AG09319 (cell line): ENCODE measurements at places on chromosomes 2 and 18.

GRCh38 chr2:178392215-178392614, 58.8 kb downstream of the PRKRA start:
- DNase-seq: no peak

DNA sequence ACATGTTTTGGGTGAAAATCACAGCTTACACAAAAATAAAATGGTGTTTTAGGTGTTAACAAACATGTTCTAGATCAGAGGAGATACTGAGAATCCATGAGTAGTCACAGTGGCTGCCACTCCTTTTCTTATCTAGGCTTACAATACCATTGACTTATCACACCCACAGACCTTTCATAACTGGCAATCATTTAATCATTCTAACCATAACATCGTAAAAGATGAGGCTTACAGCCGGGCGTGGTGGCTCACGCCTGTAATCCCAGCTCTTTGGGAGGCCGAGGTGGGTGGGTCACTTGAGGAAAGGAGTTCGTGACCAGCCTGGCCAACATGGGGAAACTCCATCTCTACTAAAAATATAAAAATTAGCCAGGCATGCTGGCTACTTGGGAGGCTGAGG, 18.8 kb upstream of the SERPINB5 start:
- DNase-seq: no peak

- DNase-seq: peak; percentile 54
These were observed 14.9 kb downstream of the ITGA6 start for GRCh38 chr2:172442072-172442895.

GRCh38 chr2:179240481-179241451, 23.9 kb downstream of the SESTD1 start:
- DNase-seq: no peak

DNA sequence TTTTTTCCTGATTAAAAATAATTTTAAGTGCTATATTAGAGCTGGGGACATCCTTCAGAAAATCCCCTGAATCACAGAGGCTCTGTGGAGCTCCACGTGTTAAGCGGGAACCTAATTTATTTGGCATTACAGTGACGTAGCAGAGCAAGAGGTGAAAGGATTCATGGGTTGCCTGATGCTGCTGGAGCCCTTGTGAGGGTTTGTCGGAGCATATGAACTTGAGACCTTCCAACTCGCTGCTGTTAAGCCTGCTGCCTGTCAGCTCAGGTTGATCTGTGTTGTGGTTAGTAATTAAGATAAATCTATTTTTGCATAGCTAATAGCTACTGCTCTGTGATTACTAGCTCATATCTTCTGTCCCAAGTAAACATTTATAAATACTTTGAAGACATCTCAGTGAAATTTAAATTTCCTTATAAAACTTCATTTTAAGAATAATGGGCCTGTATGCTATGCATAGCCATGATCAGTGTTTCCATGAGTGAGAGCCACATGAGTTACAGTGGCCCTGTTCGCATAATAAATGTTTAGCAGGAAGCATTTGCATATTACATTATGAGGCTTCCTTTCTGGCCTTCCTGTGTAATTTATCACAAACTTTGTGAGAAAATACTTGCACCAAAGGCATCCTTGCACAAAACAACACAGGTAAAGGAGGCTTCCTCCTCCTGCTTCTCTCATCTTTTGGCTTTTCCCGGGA, 438.9 kb downstream of the PTPRM start:
- DNase-seq: no peak

DNA sequence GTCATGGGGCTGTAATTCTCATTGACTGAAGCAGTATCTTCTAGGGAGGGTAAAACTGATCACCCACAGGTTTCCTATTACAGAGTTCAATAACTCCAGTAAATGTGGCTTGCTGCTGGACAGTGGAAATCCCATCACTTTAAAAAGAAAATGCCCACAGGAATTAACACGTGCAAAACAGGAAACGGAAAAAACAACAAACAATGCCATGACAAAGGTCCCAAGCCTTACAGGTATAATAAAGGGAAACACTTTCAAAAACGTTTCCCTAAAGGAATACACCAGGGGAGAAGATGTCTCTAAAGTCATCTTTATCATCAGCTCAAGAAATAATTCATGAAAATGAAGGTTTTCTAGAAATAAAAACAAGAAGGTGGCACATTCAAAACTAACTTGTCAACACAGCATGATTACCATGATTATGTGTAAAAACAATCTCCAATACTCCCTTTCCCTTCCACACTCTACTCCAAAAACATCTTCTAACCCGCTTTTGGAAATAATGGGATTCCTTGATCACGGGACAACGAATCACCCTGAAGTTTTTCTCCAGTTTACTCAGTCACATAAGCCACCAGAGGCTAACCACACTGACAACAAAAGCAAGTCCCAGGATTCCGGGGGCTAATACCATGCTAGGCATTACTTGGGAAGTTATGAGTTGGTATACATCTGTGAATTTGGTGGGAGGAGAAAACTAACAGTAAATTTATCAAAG, 167.9 kb downstream of the TCF4 start:
- DNase-seq: no peak

DNA sequence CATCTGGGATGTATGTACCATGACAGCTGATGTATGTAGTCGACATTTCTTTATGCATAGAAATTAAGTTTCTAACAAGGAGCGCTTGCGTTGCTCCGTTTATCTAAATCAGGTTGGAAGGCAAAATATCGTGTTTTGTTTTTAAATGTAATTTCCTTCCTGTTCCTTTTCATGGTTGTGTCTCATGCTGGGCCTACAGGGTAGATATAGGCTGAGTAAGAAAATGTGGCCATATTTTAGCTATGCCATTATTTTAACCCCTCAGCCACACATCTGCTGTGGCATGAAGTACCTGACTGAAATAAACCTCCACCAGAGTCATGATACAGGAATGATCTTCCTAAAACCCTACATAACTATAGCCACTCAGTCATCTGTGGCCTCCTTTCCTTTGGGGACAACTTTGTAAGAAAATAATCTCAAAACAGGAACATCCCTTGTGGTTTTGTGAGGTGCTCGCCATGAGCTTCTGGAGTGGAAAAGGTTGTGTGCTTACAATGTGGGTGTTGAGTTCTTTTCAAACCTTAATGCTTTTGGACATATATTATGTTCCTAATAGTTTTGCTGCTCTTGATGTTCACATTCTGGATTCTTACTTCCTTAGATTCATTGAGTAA, 214.3 kb downstream of the FAM210A start:
- DNase-seq: no peak

DNA sequence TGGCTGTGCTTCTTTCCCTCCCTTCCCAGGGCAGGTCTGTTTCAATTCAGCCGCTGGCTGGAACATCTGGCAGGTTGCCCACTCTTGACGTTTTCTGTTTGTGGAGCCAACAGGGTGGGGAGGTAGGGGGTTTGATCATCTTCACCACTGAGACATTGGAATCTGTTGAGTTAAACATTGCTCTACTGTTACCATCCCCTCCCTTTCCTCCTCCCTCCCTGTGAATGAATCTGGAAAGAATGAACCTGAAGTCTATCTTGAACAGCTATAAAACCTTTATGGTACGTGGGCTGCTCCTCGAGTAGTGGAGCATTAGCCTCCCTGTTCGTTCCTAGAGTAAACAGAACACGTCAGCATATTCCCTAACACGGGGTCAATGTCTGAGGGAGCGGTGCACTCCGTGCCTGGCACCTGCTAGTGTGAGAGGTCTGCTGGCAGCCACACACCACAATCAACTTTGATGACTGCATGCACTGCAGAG, 249.9 kb upstream of the RBBP8 start:
- peak; percentile 75 for DNase-seq

DNA sequence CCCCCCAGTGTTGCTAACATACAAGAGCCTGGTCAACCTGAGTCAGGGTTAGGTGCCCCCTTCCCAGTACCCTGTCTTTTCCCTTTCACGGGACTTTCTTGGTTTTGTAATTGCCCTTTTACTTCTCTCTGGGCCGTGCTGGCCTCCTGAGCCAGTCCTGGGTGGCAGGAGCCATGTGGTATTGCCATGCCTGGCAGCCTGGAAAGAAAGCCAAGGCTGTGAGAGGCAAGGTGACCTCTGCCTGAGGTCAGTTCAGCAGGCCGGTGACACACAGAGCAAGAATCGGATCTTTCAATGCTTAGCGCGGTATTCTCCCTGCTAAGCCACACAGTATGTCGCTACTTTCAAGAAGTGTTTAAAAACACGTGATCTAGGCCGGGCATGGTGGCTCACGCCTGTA, 52.3 kb downstream of the C18orf63 start:
- DNase-seq: no peak

- DNase-seq: no peak
These were observed 111.7 kb downstream of the CDH2 start for GRCh38 chr18:28065031-28065792.

DNA sequence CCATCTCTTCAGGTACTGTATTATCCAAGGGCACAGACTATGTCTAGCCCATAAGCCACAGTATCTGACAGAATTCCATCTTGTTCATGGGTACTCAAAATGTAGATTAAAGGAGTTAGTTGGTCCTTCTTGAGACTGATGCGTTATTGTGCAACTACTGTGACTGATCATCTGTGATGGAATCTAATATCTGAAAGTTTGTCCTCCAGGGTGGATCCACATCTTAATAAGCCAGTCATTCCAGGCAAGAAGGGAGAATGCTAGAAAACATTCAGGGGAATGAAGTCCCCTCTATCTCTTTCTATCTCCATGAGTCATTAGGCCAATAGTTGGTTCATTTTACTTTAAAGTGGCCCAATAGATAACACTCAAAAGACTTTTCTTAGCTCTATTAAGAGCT, 252.6 kb downstream of the EXOC6B start:
- DNase-seq: no peak

DNA sequence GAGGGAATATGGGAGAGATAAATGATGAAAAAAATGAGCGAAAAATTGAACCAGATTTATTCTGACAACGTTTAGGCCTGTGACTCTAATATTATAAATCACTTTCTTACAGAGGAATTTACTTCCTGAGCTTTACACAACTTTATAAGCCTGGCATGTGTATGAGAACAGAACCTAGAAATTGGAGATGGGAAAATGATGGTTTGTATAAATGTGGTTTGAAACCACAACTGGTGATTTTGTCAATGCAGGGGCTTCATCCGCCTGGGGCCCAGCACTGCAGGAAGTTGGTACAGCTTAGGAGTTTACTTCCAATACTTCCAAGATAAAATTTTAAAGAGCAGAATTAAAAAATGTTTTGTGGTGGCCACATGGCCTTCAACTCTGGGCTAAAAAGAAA, 82.3 kb downstream of the VAPA start:
- DNase-seq: no peak

DNA sequence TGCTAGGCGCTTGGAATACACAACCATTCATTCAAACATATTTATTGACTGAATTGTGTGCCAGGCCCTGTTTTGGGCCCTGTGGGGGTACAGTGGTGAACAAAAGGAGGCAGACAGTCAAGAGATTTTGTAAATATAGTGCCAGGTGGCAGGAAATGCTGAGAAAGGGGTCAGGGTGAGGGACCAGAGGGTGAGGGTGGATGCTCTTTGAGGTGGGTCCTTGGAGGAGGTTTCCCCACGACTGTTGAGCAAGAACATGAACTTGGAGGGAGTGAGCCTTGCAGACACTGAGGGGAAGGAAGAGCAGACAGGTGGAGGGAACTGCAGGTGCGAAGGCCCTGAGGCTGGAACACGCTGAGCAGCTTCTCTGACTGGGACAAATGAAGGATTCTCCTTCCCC, 40.7 kb downstream of the ODC1 start:
- no peak for DNase-seq

DNA sequence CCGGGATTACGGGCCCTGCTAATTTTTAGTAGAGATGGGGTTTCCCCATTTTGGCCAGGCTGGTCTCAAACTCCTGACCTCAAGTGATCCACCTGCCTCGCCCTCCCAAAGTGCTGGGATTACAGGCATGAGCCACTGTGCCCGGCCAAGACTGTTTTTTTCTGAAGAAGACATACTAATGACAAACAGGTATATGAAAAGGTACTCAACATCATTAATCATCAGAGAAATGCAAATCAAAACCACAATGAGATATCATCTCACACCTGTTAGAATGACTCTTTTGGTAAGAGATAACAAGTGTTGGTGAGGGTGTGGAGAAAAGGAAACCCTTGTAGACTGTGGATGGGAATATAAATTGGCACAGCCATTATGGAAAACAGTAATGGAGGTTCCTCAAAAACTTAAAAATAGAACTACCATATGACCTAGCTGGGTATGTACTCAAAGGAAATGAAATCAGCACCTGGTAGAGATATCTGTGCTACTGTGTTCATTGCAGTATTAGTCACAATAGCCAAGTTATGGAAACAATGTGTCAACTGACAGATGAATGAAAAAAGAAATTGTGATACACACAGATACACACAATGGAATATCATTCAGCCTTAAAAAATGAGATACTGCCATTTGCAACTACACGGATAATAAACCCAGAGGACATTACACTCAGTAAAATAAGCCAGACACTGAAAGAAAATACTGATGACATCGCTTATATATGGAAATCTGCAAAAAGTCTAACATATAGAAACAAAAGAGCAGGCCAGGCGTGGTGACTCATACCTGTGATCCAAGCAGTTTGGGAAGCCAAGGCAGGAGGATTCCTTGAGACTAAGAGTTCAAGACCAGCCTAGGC, 20.8 kb downstream of the SOS1 start:
- DNase-seq: no peak
